ENCODE measurements at places on chromosomes 12 and 14. TPM values are rescaled to one million over a fixed set of nuclear protein-coding genes. Genes with fewer than 3 reads are reported as not detected.

Gene FCF1
- total RNA-seq = 24.3 TPM

Gene SDS
- not detected for total RNA-seq

Gene TECPR2
- 13.9 TPM for total RNA-seq

Gene C12orf54
- not detected for total RNA-seq

Gene KRT82
- not detected for total RNA-seq

Gene TMEM253
- total RNA-seq = not detected

Gene SLC6A15
- total RNA-seq = 86.0 TPM

Gene SLC6A13
- not detected for total RNA-seq

Gene RIN3
- 10.7 TPM for total RNA-seq

Gene HOXC9
- 2.9 TPM for total RNA-seq

Gene SAMD15
- 5.1 TPM for total RNA-seq

Gene CTSG
- total RNA-seq = not detected

Gene SOAT2
- total RNA-seq = under 0.01 TPM

Gene VRTN
- total RNA-seq = not detected
